ENCODE measurements at places on chromosomes 13 and 19.

DNA sequence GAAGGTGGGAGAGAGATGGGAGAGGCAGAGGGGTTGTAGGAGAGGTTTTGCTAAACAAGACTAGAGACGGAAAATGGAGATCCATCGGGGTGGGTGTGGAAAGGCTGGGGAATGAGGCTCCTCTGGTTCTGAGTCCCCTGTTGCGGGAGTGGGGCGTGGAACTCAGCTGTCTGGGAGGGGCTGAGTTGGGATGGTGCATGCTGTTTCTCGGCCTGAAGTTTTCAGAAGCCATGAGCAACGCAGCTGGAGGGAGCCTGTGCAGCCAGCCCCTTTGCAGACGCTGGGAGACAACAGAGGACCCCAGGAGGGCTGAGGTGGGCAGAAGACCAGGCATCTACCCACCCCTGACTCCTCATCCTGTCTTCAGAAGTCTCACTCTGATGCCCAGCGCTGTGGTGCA is 7.4 kb upstream of the GIPR start:
- no peak for DNase-seq

DNA sequence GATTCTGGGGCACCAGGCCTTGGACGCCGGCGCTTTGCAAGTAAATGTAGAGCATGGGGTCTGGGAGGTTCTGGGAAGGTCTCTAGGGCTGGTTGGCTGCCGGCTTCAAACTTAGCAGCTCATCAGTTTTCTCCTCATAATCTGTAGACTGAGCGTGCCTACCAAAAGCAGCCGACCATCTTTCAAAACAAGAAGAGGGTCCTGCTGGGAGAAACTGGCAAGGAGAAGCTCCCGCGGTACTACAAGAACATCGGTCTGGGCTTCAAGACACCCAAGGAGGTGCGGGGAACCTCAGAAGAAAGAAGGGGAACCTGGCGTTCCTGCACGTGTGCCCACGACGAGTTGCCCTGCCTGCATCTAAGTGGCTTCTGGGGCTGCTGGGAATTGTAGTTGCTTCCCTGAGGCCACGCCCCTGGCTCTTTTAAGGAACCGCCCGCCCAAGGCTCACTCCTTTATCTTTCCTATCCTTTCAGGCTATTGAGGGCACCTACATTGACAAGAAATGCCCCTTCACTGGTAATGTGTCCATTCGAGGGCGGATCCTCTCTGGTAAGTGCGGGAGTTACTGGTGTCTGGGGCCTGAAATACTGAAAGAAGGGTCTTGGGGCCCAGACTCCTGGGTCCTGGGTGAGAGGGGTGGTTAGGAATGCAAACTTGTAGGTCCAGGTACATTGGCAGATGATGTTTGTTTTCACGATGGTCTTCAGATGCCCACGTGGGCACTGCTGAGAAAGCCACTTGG is 984 bp downstream of the RPS11 start:
- no peak for DNase-seq

GRCh38 chr19:46578450-46578849 is 22.7 kb upstream of the CALM3 start:
- DNase-seq = no peak

- no peak for DNase-seq
These were observed 18.8 kb downstream of the NLRP4 start for GRCh38 chr19:55855160-55855559.

- DNase-seq = no peak
These were observed 104.5 kb downstream of the SUCLA2 start for GRCh38 chr13:47896546-47896945.

All from HS-5 (cell line).